ENCODE measurements at places on chromosomes 7 and 10. TPM values are rescaled to one million over a fixed set of nuclear protein-coding genes. Genes with fewer than 3 reads are reported as not detected.

GBX1 gene
- not detected for total RNA-seq

CTAGE4 gene
- total RNA-seq, result 0.80 TPM

OR9A4 gene
- total RNA-seq, result not detected

PDZD7 gene
- 2.3 TPM for total RNA-seq

SEMA3D gene
- 7.0 TPM for total RNA-seq

PNLIPRP3 gene
- 0.29 TPM for total RNA-seq

HOXA5 gene
- total RNA-seq, result 48.7 TPM

EBF3 gene
- 28.0 TPM for total RNA-seq

CUBN gene
- total RNA-seq, result 1.6 TPM

ATG9B gene
- 2.0 TPM for total RNA-seq

HABP2 gene
- total RNA-seq, result not detected

C7orf57 gene
- not detected for total RNA-seq

NCF1 gene
- total RNA-seq, result not detected

TRRAP gene
- 38.9 TPM for total RNA-seq

RNF148 gene
- 11.8 TPM for total RNA-seq

GRCh38 chr7:29147821-29148220 is 1.5 kb upstream of the CPVL start:
- DNase-seq, result no peak

GRCh38 chr7:23349484-23350157 is 50.5 kb downstream of the MALSU1 start:
- DNase-seq, result no peak

- DNase-seq, result no peak
Measured at GRCh38 chr10:43912469-43912868, 263.8 kb upstream of the ZNF32 start.

- DNase-seq, result no peak
Measured at GRCh38 chr10:1467334-1468076, 269.8 kb downstream of the ADARB2 start.

GRCh38 chr7:123480107-123480506 is 54.3 kb downstream of the IQUB start:
- DNase-seq, result no peak

DNA sequence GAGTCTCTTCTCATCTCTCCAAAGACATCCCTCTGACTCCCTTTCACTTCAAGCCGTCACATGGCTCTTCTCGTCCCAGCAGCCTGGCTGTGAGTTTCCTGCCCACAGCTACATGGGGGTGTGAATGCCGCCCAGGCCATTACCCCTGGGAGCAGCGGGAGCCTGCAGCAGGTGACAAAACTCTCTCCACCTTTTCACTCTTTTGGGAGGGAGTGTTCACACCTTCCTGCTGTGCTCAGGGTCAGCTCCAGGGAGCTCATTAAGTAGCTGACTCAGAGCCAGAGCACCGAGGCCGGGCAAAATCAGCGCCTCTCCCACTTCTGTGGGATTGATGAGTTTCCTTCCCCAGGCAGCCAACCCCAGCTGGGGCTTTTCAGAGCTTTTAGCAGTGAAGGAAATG is 271.3 kb downstream of the TYW1 start:
- no peak for DNase-seq

DNA sequence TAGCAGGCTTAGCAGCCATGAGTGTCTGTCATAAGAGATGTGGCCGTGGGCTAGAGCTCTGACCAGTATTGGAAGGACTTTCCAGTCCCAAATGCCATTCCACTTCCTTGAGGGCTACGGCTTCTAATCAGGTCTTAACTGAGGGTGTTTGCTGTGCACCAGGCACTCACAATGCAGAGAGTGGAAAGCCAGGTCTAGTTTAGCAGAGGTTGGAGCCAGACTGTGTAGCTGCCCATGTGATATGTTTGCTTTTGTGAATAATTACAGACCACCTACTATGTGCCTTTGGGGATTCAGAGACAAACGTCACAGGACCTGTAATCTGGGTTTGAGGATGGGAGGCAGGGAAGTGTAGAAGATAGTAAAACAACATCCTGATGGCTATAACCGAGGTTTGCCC is 79.8 kb downstream of the WDFY4 start:
- no peak for DNase-seq

DNA sequence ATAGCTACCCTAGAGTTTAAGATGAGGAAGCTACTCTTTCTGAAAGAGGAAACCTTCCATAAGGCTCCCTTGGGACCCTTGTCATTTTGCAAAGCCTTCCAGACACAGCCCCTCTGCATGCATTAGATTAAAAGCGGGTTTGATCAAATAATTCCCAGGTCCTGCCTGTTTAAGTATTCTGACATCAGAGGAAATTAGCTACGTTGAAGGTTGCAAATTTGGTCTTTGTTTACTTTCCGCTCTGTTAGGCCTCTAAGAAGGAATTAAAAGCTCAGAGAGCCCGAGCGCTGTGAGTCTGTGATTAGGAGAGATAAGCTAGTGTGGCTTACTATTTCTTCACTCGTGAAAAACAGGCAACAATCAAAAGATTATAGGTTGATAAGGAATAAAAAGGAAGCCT is 1.4 kb upstream of the THSD7A start:
- DNase-seq, result no peak

- DNase-seq, result no peak
Measured at GRCh38 chr7:99674995-99675742, 4.6 kb downstream of the CYP3A5 start.

GRCh38 chr10:133277277-133277992 is 767 bp upstream of the ADAM8 start:
- no peak for DNase-seq

DNA sequence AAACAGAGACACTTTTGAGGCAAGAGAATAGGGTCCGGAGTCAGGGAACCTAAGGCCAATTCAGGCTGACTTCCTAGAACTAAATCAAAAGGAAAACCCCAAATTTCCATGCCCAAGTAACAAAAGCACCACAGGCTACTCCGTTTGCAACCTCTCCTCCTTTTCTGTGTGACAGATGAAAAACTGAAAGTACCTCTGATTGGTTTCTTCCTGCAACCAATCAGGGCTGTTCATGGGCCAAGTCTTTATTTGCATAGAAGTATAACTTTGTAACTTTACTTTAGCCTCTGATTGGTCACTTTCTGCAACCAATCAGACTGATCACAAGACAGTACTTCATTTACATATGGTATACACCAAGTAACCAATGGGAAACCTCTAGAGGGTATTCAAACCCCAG is 239.9 kb upstream of the KCND2 start:
- DNase-seq, result no peak

GRCh38 chr10:69464801-69465401 is 13.6 kb downstream of the TSPAN15 start:
- DNase-seq, result no peak

DNA sequence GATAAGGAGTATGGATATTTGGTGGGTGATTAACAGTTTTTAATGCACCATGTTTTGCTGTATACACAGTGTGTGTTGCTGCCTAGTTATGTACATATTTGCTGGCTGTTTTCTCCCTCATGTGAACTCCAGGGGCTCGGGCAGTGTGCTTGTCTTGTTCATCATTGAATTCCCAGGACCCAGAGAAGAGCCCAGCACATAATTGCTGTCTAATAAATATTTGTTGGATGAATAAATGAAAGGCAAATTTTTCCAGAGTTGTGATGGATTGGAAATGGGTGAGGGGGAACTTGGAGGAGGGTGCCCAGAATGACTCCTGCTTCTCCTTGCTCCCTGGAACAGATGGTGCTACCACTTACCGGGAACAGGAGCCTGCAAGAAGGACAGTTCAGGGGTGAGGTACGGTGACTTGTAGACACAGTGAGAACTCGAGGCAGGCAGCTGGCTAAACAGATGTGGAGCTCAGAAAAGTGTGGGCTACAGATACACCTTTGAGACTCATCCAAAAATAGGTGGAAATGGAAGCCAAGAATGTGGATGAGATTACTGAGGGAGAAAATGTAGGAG is 586.8 kb upstream of the MGMT start:
- no peak for DNase-seq

DNA sequence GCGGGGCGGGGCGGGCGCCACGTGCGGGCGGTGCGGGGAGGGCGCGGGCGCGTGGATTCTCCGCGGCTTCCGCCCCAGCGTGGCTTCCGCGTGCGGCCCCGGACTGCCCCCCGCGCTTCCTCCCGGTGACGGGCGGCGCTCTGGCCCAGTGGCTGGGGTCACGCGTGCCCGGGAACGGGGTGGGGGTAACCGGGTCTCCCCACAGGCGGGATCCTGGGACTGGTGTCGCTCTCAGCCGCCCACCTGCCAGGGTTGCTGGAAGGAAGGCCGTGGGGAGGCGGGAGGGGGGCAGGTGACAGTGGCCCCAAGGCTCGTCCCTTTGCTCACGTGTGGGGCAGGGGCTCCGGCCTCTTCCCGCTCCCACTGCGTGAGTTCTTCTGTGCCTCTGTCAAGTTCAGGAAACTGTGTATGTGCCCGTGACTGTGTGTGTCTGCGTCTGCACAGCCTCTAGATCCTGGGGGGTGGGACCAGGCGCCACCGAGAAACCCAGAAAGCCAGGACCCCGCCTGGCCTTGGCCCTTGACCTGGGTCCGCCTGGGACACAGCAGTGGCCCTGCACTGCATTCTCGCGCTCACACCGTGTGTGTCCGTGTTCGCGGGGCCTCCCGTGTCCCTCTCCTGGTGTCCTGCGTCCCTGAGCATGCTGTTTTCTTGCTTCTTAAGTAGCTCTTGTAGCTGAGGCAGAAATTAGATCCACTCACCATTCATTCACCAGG is 919 bp downstream of the MAFK start:
- no peak for DNase-seq

- DNase-seq, result no peak
Measured at GRCh38 chr10:52897162-52897561, 124.6 kb upstream of the MBL2 start.

DNA sequence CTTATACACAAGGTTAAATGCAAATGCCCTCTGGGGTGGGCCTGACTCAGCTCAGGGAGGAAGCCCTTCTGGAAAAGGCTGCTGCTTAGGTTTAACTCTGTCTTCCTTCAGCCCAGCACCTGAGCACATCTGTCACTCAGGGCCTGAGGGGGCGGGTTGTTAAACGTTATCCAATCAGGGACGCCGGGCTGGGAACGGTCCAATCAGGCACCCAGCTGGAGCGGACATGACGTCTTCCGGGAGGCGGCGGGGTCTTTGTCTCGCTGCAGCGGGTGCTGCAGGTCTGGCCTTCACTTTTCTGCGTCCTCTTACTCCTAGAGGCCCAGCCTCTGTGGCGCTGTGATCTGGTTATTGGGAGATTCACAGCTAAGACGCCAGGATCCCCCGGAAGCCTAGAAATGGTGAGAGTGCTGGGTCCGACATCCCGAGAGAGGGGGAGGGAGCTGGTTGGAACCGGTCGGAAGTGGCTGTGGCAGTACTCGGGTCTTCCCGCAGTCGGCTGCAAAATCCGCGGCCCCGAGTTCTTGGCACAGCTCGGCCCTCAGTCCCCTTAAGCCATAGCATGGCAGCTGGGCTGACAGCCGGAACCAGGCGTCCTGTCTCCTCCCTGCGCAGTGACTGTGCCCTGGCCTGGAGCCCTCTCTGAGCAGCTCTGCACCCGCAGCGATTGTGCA is at the start of gene ZNF138:
Gene ZNF138 (plus strand): TSS at position 258 of the 674 bp plus-strand sequence. CDS start 141 bp downstream, at position 399.
- DNase-seq, result peak; percentile 98

- DNase-seq, result no peak
Measured at GRCh38 chr7:124202546-124202945, 169.7 kb upstream of the TMEM229A start.

DNA sequence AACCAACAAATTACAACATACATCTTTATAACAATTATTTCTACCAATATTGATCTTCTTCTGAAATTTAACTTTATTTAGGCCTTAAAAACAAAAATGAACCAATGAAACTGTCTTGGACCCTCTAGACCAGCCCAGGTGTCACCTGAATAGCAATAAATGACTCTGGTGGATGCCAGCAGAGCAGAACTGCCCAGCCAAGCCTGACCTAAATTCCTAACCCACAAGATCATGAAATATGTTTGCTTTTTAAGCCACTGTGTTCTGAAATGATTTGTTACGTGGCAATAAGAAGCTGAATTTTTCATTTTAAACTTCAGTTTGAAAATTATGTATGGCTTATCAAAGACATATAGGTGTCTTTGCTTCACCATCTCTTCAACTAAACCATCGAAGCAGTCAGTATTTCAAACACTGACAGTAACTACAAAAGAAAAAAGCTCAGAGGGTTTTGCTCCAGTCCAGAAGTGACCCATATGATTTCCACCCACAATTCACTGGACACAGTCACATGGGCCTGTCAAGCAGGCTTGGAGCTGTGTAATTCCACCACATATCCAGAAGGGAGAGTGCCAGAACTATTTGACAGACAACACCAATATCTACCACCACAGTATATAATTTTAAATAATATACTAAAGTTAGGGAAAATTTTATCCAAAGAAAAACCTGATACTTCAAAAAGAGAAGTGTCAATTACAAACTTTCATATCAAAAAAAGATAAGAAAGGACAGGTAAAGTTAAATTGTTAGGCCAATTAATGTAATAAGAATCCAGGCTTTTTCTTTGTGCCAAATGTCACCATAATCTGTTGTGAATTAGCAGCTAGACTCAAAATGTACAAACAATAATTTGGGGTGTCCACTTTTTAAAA is 94.5 kb downstream of the KMT2C start:
- DNase-seq, result no peak

DNA sequence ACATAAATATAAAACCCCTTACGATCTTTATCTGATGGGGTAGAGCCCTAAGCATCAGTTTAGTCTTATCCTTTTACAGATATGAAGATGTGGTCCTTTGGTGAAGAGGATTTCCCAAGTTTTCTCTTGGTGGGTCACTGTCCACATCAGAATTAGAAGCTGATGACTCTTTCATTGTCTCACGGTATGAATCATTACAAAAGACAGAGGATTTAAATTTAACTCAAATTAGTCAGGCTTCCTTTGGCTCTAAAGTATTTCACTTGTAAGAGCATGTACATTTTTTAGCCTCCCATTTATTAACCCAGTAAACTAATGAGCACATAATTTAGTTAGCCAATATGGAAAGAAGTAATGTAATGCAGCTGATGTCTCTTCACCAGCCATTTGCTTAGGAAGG is 49.9 kb upstream of the TMEM26 start:
- no peak for DNase-seq

DNA sequence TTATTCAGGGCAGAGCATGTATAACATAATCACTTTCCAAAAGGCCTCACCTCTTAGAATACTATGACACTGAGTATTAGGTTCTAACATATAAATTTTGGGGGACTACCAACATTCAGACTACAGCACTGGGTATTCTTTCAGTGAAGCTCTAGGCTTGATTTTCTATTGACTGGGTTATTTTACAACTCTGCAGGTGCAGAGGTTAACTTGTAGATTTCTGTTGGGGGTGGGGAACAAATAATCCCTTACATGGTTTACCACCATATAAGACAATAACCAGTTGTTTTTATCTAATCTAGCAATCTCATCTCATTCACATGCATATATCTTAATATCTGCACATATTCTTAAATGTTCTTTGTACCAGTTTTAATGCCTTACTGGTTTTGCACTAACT is 73.9 kb downstream of the ATE1 start:
- no peak for DNase-seq

- DNase-seq, result no peak
Measured at GRCh38 chr7:51045319-51046102, 262.8 kb upstream of the GRB10 start.

- DNase-seq, result no peak
Measured at GRCh38 chr7:70285854-70286253, 687.6 kb downstream of the AUTS2 start.

GRCh38 chr10:128943111-128943510 is 523.9 kb upstream of the MGMT start:
- no peak for DNase-seq

Data from breast epithelium (tissue), 4 donors.